ENCODE measurements at places on chromosomes 16 and 17.
A peak's percentile ranks its signal among the peaks of the same experiment; 100 is the strongest.

DNA sequence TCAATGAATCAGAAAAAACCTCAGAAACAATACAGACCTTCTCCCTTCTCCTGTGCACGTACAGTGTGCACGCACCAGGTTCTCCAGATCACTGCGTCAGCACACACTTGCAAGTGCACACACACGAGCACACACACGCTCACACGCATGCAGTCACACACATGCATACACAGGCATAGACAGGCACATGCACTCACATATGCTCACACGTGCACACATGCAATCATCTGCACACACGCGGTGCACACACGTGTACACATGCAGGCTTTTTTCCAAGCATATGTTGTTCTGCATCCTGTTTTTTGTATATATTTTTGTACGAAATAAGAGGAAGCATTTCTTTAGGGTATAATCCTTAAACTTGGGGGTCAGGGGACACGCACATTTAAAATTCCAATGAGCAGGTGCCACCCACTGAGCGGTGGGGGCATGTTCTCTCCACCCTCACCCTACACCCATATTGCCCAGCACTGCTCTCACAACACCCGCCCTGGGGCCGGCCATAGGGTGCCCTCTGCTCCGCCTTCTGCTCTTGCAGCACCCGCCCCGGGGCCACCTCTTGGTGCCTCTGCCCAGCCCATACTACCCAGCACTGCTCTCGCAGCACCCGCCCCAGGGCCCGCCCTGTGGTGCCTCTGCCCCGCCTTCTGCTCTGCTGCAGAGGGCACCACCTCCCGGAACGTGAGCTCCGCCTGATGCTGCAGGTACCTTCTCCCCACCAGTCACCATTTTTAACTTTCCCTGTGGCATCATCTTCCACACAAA lies 20.9 kb downstream of the KLHDC4 start:
- DNase-seq, result no peak

GRCh38 chr16:9965079-9965478 lies 217.1 kb downstream of the GRIN2A start:
- no peak for DNase-seq

DNA sequence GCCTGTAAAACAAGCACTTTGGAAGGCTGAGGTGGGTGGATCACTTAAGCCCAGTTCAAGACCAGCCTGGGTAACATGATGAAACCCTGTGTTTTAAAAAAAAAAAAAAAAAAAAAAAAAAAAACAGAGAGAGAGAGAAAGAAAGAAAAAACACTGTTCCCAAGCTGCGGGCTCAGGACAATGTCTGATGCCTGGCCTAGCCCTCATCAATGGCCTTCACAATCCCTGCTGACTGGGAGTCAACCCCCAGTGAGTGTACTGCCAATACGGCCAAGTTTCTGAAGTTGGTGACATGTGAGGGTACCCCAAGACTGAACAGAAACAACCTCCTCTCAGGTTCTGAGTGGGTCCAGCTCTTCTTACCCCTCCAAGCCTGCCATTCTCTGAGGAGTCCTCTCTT lies 116.5 kb downstream of the ZNF778 start:
- no peak for DNase-seq

- DNase-seq, result no peak
These were observed 29.3 kb downstream of the TMEM94 start for GRCh38 chr17:75485688-75486087.

DNA sequence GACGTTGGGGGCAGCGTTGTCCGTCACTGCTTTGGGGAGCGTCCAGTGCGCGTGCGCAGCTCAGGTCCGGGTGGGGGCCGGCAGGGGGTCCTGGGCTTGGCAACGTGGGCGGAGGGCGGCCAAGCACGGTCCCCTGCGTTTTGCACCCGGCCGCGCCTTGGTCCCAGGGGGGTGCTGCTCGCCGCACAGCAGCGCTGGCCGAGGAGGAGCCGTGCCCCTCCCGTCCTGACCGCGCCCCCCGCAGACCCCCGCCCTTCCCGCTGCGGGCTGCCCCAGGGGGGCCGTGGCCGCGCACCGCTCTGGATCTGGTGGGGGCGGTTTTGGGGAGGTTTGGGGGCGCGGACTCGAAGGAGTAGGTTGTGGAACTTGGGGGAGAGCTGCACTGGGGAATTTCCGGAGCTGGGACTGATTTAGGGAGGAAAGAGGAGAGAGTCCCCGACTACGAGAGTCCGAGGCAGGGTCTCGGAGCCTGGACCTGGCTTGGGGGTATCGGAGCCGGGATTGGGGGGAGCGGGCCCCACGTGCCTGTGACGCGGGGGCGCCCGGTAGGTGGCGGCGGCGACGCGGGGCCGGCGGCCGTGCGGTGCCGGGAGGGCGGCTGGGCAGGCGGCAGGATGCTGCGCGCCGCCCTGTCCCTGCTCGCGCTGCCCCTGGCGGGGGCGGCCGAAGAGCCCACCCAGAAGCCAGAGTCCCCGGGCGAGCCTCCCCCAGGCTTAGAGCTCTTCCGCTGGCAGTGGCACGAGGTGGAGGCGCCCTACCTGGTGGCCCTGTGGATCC lies at the start of gene SLC9A5:
TSS of gene SLC9A5 (plus strand) at position 579 of the 777 bp plus-strand sequence. CDS start at position 615, 36 bp downstream.
- DNase-seq, result peak; percentile 48

GRCh38 chr17:737561-738113 lies 5.2 kb downstream of the TLCD3A start:
- no peak for DNase-seq

DNA sequence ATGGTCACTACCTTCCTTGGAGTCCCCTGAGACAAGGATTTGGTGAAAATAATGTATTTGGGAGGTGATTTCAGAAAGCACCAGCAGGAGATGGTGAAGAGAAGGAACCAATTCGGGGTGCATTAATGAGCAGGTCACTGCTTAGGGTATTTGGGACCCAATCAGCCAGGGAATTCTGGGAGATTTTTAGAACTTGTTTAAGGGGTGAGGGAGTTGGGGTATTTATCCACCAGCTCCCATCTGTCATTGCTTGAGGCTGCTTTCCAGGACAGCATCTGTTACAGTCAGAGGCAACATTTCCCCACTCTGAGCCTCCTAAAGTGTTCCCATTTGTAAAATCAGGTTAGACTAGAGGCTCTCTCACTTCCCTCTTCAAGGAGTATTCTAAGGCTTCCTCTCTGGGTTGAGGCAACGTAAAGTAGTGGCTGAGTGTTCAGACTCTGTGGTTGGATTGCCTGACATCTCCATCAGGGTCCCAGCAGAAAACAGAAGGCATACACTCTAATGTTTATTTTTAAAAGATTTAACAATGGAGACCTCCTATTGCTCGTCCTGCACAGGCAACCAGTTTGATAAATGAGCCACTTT lies 60.9 kb downstream of the CLEC19A start:
- no peak for DNase-seq

DNA sequence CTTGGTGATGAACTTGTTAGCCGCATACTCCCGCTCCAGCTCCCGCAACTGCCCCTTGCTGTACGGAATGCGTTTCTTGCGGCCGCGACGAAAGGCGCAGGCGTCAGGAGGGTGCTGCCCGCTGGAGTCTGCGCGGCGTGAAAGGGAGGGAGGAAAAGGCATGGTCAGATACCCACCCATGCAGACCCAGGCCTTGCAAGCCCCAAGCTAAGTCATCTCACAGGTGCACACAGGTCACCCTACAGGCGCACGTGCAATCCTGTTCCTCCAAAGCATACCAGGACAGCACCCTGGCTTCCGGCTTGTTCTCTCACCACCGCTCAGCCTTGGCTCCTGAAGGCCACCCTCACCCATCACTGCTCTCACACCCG lies 1.6 kb downstream of the HOXB13 start:
- DNase-seq, result no peak

DNA sequence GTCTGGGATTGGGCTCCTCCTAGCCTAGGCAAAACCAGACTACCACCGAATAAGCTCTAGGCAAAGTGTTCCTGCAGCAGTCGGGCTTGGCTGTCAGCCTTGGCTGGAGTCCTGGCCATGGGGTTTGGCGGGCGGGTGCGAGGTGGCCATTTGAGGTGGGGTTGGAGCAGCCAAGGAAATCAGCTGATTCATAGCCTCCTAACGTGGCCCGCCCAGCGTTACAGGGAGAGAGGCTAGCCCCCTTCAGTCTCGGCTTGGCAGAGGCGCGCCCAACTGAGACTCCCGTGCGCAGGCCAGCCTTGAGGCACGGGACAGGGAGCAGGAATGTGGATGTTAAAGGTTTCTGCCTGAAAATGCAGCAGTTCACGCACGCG lies 1.9 kb downstream of the PMP22 start:
- peak; percentile 5 for DNase-seq

DNA sequence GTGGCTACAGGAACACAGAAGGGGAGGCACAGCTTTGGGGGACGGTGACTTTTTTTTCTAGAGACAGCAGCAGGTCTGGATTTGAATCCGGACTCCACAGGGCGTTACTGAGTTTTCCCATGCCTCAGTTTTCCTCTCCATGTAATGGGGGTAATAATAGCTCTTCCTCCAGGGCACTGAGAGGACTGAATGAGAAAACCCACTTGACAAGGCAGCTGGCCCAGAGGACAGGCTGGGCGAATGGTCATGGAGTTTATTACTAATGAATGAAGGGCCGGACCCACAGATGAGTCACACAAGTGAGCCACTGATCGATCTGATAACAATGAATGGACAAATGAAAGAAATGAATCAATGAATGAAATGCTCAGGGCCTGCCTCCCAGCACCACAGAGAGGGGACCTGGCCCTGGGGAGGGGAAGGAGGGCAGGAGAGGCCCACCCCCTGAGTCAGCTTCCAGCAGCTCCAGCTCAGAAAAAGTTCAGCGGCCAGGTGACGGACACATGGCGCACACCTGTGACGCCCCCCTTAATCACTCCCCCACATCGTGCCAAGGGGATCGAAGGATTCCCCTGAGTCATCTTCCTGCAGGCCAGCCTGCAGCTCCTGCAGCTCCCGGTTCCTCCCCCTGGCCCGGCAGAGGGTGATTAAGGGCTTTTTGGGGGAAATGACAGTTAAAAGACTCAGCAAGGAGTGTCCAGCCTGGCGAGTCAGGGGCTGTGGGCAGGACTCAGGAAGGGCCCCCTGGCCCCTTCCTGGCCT lies 54.3 kb downstream of the SOCS1 start:
- peak; percentile 87 for DNase-seq

- DNase-seq, result peak; percentile 11
These were observed 527 bp downstream of the CIAPIN1 start for GRCh38 chr16:57446531-57447185.

GRCh38 chr16:57285379-57285778 lies 907 bp upstream of the PLLP start:
- DNase-seq, result no peak

GRCh38 chr17:3976675-3977171 lies 12.5 kb upstream of the ATP2A3 start:
- DNase-seq, result no peak

DNA sequence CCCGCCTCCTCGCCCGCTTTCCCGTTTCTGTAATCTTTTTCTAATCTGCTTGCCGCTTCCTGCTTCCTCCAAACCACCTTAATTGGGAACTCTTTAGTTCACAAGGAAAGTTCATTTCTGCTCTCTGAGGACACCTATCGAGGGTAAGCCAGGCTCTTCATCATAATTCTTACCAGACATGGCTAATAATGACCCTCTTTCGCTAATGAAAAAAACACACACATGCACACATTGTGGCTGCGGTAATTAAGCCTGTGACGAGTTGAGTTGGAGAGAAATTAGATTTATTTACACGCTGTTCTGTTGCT lies 100.6 kb downstream of the ZNF423 start:
- DNase-seq, result peak; percentile 34

GRCh38 chr17:57561072-57561861 lies 183.8 kb downstream of the CCDC182 start:
- DNase-seq, result no peak

DNA sequence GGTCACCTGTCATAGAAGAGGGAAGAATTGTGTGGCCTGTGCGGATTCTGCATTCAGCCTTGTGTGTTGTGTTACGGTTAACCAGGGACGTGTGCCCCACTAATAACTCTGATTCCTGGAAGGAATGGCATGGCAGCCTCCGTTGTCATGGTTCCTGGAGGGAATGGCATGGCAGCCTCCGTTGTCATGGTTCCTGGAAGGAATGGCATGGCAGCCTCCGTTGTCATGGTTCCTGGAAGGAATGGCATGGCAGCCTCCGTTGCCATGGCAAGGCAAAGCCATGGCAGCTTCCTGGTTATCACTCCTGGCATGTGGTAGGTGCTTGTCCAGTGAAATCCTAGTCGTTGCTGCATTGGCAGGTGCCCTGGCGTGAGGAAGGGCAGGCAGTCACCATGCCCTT lies 8.9 kb downstream of the SPG7 start:
- DNase-seq, result no peak

Data from Calu3 (cell line).